ENCODE measurements at places on chromosomes 1 and 21. TPM values are rescaled to one million over a fixed set of nuclear protein-coding genes. Genes with fewer than 3 reads are reported as not detected.

ADGRL4 gene
- not detected for total RNA-seq

SYT11 gene
- 6.8 TPM for total RNA-seq

PRRX1 gene
- 0.73 TPM for total RNA-seq

TNFRSF14 gene
- total RNA-seq: not detected

MATN1 gene
- total RNA-seq: 0.47 TPM

EPHB2 gene
- 29.8 TPM for total RNA-seq

S100A3 gene
- 1.0 TPM for total RNA-seq

KRTAP13-2 gene
- total RNA-seq: not detected

FHAD1 gene
- 2.3 TPM for total RNA-seq

RHBG gene
- total RNA-seq: not detected

CFAP141 gene
- total RNA-seq: not detected

- no peak for DNase-seq
Measured at GRCh38 chr1:233097546-233097945, 147.1 kb downstream of the NTPCR start.

DNA sequence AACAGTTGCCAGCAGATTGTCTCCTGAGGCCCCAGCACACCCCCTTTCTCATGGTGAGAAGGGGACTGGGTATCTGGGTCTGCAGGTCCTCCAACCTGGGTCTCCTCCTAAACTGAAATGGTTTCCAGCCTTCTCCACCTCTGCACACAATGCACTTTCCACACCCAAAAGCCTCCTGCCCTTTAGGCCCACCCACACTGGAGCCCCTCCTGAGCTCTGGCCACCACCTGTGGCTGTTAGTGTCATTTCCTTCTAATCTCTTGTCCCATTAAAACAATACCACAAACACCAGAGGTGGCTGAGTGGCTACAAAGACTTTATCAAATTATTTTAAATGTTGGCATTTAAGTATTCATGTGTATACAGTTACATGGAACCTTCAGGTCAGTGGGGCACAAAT lies 11.5 kb downstream of the GPR3 start:
- DNase-seq: no peak

GRCh38 chr1:31003613-31004230 lies 61.8 kb downstream of the PUM1 start:
- no peak for DNase-seq

DNA sequence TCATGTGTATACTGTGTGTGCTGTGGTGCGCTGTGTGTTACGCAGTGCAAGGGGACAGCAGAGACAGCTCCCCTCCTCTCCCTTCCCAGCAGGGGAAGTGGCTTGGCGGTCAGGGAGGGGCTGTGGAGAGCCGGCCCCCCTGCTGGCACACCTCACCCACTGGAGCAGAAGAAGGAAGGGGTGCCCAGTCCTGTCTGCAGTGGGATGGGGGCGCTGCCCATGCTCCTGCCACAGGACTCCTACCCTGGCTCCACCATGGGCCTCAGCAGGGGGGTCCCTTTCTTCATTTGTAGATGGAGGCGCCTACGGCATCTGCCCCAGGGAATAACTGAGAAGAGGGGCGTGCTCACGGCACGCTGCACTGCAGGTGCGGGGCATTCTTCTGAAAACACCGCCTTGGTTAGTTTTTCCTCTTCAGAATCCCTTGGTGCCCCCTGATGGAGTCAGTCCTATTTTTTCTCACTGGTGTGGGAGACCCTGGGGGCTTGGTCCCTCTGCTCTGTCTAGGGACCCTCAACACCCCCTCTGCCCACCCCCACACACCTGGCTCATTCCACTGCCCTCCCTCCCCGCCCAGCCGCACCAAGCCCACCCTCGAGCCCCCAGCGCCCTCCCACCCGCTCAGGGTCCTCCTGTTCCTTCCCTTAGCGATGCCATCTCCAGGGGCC lies 13.8 kb upstream of the LDLRAP1 start:
- no peak for DNase-seq

DNA sequence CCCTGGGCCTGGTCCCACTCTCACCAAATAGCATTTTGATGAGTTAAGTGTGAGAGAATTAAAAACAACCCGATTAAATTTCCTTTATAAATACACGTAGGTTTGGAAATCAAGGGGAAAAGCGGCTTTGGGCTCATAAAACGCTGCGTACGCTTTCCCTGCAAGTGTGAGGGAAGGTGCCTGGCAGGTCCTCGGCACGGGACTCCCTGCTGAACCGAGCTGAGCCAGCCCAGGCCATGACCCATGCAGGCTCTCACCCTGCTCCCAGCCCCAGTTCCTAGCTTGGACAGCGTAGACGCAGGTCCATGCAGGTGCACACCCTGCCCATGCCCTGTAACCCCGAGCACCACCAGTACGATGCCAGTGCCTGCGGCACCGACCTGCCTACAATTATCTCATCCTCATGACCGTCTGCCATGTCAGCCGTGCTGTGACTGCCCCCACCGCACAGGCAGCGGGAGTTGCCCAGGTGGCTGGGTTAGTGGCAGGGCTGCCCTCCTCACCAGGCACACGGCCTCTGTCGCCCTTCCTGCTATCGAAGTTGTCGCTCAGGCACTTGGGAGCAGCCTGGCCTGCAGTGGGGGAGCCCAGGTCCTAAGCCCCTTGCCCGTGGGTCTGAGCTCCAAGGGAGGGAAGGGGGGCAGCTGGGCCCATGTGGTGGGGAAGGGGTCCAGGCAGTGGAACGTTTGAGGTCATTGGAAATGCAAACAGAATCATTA lies 41.0 kb upstream of the ACTRT2 start:
- DNase-seq: no peak

DNA sequence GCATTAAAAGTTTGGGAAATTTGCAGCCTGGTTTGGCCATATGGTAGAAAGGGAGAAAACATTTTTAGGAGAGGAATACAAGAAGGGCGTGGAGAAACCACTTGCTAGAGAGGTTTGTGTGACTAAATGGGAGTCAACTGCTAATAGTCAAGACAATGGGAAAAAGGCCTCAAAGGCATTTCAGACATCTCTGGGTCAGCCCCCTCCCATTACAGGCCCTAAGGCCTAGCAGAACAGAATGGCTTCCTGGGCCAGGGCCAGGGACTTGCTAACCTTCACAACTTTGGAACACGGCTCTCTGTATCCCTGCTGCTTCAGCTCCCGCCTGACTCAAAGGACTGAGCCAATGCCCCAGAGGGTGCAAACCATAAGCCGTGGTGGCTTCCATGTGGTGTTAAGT lies 752.3 kb upstream of the ADAMTS5 start:
- DNase-seq: no peak

GRCh38 chr1:25113086-25113485 lies 119.2 kb downstream of the SYF2 start:
- DNase-seq: no peak

- peak; percentile 75 for DNase-seq
Measured at GRCh38 chr1:55071477-55071876, 32.1 kb downstream of the PCSK9 start.

GRCh38 chr1:12296623-12297022 lies 66.8 kb downstream of the VPS13D start:
- DNase-seq: no peak

DNA sequence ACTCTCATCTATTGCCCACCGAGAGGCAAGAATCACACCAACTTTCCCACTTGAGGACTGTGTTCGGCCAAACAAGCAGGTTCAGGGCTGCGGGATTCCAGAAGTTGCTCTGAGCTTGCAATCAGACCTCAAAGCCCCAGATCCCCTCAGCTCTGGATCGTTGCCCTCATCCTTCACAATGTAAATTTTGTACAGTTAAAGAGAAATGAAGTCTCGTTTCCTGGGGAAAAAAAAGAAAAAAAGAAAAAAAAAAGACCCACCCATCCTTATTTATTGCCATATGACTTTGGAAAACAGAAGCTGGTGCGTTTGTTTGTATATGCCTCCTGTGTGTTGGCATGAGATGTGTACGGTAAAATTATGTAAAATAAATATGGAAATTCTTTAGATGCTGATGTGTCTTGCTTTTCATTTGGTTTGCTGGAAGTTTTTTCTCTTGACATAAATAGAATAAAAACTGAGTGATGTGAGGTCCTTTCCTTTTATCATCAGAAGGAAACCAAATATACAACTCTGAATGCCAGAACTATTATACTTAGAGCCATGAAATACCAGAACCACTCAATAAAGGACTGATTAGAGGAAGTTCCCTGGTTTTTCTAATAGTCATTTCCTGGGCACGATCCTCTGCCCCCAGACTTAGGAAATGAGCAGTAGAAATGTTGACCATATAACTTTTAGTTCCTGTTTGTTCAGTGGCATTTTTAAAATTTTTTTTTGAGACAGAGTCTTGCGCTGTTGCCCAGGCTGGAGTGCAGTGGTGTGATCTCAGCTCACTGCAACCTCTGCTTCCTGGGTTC lies 48.7 kb downstream of the LHX4 start:
- no peak for DNase-seq

DNA sequence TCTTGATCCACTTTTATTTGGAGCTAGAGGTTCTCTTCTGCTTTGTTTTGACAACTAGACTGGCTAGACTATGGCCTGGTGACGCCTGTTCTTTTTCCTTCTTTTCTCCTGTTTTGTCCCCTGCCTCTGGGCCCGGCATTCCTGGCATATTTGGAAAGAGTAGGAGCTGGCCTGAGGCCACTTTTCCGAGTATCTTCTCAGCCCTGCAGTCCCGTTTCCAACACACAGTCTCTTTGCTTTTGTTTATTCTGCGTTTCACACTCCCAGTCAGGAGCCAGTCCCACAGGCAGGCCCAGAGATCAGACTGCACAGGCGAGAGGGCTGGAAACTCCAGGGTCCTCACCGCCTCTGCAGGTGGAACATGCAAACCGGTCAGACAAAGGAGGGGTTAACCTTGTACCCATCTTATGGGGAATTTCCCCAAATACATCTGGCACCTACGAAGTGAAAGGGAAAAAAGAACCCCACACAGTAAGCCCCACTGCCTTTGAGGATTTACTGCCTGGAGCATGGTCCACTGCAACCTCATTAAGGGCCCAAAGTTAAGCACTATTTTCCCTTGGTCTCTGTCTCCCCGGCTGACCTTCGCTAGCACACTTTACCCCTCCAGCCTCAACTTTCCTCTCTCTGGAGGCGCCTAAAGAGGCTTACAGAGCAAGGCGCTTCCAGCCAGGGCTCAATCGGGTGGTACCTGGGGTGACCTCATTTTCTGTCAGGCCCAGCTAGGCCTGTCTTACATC lies 141.1 kb downstream of the TOMM20 start:
- DNase-seq: peak; percentile 81

DNA sequence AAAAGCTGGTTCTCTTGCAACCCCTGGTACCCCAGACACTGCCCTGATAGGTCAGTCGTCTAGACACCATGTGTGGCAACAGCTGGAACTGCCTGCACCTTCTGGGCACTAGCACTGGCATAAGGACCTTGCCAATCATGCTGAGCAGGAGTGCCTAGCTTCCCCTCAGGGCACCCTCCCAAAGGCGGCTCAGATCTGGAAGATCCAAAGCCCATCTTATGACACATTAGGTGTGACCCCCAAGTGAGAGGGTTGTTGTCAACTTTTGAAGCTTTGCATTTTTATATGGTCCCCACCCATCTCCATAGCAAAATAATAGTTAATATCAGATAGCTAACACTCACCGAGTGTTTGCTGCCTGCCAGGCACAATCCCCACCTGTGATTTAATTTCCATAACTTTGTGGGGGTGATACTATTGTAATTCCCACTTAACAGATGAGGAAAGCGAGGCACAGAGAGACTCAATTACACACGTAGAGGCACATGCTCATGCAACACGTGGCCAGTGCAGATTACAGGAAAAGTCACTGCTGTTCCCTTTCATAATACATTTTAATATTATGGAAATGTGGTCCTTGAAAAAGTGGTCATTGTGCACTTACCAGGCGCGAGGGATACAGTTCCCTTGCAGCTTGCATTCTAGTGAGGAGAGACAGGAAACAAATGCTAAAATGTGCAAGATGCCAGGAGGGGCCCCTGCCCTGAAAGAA lies 25.8 kb downstream of the EXOC8 start:
- no peak for DNase-seq

Measured in SJCRH30 (cell line).